ENCODE measurements at places on chromosomes 1 and 21.

- no peak for DNase-seq
Observed at GRCh38 chr1:227922501-227923352, 25.0 kb downstream of the WNT9A start.

DNA sequence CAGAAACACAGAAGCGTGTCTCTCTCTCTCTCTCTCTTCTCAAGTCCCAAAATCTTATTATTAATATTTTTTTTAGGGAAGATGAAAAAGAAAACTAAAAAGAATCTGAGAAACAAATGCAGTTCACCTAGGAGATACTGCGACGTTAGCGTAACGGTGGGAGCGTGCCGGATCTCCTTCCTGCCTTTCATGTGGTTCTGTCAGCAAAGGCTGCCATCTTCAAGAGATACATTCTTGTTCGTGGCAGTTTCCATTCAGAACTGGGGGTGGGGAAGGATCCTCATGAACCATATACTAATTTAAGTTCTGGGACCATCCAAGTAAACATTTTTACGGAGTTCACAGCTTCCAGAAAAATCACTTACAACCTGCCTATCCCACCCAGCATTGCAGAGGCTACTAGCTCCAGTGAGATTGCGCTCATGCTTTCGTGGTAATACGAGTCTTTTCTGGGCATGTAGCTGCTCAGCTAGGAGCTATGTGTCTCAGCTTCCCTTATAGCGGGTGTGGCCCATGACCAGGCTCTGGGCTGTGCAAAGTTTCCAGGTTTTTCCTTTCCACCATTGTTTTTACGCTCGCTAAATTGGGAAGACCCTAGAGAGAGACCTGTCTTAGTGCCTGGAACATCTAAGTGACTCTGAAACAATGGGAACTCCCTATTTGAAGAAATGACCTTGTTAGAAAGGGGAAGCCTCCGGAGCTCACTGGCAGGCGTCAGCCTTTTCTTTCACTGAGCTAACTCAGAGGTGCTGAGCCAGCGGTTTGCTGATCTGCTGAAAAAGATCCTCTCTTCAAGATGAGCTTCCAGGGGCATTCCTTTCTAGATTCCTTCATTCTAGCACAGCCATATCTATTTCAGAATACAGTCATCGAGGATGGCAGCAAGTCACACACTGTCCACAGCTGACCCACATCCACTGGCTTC is 17.3 kb downstream of the SLAMF1 start:
- DNase-seq: no peak

DNA sequence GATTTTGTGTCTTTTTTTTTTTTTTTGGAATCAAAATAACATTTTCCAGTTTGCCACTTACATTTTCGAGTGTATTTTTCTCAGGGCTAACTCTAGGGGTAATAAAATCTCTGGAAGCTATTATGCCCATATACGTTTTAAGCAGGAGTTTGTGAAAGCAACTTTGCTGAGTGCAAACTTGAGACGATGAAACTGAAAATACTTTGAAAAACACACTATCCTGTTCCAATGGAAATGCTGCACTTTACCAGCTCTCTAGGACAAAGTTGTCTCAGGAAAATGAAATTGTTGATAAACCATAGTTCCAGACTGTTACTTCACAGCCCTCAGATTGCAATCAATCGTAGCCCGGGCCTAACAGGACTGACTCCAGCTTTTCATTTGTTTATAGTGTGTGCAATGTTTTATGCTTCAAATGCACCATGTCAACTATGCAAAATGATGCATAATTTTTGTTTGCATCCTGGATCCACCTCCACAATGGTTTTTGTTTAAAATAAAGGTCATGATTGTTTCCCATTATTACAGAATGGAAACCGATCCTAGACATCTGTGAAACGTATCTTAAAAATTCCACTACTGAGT is 220.6 kb upstream of the PKN2 start:
- no peak for DNase-seq

DNA sequence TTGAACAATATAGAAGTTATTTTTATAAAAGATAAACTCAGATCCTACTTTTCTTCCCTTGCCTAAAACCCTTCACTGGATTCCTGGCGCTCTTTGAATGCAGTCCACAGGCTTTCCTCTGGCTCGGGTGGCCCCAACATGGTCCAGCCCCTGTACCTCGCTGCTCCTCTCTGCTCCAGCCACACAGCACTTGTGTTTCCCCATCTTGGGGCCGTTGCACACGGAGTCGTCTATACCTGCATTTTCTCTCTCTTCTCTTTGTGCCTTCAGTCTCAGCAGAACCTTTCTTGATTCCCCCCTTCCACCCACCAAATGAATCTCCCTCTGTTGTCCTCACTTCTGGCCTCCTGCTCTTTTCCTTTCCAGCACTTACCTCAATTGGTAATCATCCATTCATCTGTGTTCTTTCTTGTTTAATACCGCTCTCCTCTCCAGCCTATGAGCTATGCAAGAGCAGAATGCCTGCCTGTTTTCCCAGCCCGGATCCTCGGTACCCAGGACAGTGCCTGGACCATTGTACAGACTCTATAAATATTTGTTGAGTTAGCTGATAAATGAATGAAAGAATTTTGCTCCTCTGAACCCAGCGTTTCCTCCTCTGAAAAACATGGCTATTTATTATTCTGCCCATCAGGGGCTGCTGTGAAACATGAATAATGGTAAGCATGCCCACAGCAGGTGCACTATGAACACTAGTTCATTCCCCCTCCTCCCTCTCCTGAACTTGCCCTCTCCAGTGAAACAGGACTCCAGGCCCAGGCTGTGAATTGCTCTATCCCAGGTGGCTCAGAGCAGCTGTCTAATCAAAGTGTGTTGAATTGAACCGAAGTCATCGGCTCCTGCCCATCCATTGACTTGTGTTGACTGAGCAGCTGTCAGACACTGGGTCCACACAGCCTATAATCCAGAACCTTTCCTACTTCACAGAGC is 266.9 kb downstream of the PTPRU start:
- no peak for DNase-seq

GRCh38 chr1:166184897-166185296 is 18.1 kb upstream of the FAM78B start:
- no peak for DNase-seq

Measured in stimulated activated CD8-positive, alpha-beta memory T cell treated with anti-CD3 and anti-CD28 coated beads, Interleukin-12 subunit alpha, Interleukin-12 subunit beta, amount 100 ng/mL, for 4 hours (primary cell).